NCI-H187 (cell line): ENCODE measurements at places on chromosomes 3 and 15.

DNA sequence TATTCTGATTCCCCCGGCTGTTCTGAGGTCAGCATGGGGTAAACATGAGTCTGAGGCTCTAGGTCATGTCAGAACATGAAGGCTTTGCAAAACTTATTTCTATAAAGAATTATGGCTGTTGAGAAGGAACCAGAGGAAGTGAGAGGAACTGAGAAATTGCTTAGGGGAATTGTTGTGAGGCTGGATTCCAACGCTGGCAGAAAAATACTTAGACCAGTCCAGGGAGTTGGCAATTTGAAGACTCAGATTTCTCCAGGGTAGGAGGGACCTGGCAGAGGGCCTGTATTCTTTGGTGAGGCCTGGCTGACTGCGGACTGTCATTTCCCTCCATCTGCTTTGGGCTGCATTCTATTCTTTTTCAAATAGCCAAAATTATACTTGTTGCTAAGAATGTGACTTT is 155.5 kb downstream of the PLD1 start:
- no peak for DNase-seq

DNA sequence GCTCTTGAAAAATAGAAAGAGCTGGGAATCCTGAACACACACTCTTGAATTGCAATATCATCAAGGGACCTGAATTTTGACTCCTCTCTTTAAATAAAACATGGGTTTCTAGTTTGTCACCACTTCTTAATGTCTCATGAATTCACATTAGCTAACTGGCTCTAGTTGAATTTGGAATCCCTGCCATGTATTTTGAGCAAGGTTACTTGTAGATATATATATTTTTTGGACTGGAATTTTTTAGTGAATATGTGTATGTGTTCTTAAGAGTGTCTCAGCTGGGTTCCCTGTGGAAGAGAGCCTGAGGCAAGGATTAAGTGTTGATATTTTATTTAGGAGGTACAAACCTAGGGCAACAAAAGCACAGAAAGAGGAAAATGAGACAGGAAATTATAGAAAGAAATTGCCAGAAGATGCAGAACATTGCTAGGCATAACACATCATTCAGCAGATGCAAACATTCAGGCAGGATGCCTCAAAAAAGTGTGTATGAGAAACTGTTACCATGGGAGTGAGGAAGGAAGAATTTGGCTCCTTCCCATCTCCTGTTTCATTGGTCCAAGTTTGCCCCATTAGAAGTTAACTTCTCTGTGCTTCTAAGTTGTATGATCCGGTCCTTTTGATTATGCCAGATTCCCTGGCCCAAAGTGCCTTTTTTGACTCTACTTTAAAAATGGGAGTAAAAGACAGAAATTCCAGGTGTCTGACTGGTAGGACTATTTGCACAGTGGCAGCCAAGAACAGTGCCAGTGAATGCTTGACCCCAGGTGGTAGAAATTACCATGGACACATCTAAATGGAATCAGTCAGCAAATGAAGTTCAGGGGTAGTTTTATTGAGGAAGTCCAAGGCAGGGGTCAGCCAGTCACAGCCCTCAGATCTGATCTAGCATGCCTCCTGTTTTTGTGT is 253.7 kb upstream of the TGFBR2 start:
- DNase-seq = no peak

- DNase-seq = no peak
Measured at GRCh38 chr3:71064291-71064955, 519.1 kb downstream of the FOXP1 start.

- no peak for DNase-seq
Measured at GRCh38 chr3:112681822-112682325, 40.9 kb upstream of the CCDC80 start.

DNA sequence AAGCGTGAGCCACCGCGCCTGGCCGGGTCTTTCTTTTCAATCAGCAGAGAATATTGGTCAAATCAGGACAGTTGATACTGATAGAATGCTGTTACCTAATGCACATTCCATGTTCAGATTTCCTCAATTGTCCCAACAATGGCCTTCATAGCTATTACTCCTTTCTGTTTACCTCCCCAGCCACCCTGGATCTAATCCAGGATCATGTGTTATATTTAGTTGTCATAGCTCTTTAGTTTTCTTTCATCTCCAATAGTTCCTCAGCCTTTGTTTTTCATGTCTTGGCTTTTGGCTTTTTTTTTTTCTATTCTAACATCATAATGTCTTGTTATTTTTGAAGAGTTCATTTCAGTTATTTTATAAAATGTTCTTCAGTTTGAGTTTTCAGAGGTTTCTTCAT is 14.6 kb downstream of the USP3 start:
- DNase-seq = no peak

- no peak for DNase-seq
Measured at GRCh38 chr15:41513506-41514227, at the start of gene LTK. TSS of gene LTK (minus strand) at chr15:41513827. CDS start at chr15:41513709, 118 bp downstream.

DNA sequence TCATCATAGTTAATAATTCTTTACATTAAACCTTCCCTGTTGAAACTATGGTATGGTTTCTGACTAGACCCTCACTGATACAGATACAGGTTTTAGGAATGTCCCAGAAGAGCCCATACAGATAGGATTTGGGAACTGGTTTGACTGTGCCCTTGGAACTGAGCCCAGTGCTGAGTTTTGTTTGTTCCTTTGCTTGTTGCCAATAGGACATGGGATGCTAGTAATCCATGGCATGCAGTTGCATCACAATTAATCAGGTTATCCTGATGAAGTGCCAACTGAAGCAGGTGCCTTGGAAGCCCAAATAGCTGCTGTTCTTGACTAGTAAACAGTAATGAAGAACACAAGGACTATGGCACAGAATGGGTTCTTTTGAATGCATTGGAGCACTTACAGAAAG is 230.6 kb downstream of the NEK10 start:
- DNase-seq = no peak

- no peak for DNase-seq
Measured at GRCh38 chr3:69425249-69425648, 39.4 kb upstream of the FRMD4B start.

DNA sequence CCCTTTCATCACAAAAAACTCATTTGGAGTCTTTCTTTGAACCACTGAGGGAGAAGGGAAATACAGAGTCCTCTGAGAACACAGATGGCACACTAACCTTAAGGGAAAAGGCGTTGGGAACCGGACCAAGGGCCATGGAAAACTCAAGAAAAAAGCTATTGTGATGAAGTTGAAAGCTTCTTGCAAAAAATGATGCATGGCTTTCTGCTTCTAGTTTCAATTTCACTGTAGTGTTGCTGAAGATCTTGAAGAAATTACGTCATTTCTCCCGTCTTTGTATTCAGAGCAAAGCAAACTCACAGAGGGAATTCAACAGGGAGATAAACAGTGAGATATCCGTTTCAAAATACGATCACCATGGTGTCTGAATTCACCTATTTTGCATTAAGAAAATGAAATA is 642.3 kb upstream of the ADAMTS9 start:
- no peak for DNase-seq

- DNase-seq = no peak
Measured at GRCh38 chr3:169383770-169384169, 279.7 kb downstream of the MECOM start.

- no peak for DNase-seq
Measured at GRCh38 chr3:195103623-195104022, 167.3 kb downstream of the XXYLT1 start.

GRCh38 chr3:188091746-188092145 is 62.2 kb upstream of the LPP start:
- DNase-seq = no peak

DNA sequence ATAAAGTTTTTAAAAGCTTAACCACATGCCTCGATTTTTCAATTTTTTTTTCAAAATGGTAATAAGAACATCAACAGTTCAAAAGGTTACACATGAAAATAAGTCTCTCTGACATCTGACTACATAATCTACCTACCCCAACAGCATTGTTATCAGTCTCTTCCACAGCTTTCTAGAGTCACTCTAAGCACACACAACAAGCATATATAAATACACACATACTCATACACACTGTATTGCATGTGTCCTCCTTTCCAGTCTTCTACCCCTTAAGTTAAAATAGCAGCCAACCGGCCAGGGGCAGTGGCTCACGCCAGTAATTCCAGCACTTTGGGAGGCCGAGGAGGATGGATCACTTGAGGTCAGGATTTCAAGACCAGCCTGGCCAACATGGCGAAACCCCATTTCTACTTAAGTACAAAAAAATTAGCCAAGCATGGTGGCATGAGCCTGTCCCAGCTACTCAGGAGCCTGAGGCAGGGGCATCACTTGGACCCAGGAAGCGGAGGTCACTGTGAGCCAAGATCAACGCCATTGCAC is 12.2 kb downstream of the TBL1XR1 start:
- DNase-seq = no peak
